ENCODE measurements at places on chromosomes 5 and 9.
A peak's percentile ranks its signal among the peaks of the same experiment; 100 is the strongest.

GRCh38 chr5:7261049-7261448 lies 134.9 kb upstream of the ADCY2 start:
- DNase-seq = peak; percentile 22

DNA sequence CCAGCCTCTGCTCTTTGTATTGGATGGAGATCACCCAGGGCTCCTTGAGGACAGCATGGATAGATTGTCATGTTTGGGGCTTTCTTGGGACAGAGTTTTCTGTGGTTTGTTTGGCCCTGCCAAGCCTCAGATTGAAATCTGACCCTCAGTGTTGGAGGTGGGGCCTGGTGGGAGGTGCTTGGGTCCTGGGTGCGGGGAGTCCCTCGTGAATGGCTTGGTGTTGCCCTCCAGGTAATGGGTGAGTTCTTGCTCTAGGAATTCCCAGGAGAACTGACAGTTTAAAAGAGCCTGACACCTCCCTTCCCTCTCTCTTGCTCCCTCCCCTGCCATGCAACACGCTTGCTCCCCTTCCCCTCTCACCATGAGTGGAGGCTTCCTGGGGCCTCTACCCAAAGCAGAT lies 48.6 kb upstream of the OLFM1 start:
- no peak for DNase-seq

DNA sequence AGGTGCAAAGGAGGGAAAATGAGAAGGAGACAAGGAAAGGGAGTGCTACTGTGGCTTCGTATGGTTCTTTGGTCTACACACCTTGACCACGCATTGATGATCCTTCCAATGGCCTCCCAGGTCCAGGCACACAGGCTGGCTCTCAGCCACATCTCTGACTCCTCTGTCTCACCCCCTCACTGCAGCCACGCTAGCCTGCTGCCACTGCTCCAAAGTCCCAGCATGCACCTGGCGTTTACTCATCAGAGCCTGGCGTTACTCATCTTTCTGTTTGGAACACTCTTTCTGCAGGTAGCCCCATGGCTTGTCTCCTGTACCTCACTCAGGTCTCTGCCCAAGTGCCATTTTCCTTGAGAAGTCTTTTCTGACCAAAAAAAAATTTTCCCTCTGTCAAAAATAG lies 195.5 kb downstream of the SNCAIP start:
- no peak for DNase-seq

DNA sequence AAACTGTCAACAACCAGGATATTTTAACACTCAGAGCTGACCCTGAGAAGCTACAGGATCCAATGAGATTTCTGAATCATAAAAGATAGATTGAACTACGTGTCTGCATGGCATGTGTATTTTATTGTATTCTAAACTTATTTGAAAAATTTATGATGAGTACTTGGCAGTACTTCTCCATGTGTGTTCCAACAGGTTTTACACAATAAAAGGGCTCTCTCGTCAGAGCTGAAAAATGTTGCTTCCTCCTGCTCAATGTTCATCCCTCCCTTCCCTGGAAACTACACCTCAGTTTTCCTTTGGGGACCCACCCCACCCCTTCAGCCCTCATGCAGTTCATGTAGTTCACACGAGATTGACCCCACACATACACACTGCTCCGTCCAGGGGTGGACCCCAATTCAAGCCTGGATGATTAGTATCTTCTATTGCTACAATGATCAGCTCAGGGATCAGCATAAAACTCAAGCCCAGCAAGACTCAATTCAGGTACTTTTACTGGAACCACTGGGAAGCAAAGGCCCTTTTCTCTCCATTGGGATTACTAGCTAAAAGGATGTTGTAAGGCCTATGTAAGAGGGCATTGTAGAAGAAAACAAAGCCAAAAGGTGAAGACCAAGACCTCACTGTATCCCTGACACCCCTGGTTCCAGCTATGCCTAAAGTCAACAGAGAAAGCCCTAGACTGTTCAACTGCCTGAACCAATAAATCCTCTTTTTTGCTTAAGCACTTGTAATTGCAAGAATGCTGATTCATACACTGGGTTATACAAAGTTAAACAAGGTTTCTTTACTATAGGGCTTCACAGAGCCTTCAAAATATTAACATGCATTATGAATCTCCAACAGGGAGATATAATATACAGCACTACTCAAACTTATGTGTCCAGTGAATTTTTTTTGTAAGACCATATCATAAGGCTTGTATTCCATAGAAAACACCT lies 112.6 kb downstream of the SAXO1 start:
- DNase-seq = no peak

DNA sequence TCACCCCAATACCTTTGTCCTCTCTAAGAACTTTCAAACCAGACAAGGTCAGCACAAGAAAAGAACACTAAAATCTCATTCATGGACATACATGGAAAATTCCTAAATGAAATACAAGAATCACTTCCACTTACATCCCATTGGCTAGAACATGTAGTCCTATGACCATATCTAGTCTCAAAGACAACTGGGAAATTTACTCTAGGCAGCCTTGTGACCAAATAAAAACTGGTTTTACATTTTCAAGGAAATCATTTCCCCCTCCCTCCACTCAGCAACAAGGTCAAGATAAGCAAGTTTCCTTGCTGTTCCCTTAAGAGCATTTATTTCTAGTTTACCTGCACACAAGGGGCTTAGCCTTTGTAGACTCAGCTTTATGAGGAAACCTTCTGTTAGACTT lies 20.3 kb upstream of the SERINC5 start:
- DNase-seq = no peak

GRCh38 chr5:144227363-144227999 lies 56.8 kb downstream of the KCTD16 start:
- DNase-seq = no peak

DNA sequence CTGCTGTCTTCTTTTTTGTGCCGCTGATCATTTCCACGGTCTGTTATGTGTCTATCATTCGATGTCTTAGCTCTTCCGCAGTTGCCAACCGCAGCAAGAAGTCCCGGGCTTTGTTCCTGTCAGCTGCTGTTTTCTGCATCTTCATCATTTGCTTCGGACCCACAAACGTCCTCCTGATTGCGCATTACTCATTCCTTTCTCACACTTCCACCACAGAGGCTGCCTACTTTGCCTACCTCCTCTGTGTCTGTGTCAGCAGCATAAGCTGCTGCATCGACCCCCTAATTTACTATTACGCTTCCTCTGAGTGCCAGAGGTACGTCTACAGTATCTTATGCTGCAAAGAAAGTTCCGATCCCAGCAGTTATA lies 17.1 kb downstream of the F2R start:
- no peak for DNase-seq

- DNase-seq = no peak
Measured at GRCh38 chr5:110053824-110054223, 364.1 kb downstream of the MAN2A1 start.

GRCh38 chr9:123712399-123712798 lies 217.5 kb downstream of the DENND1A start:
- no peak for DNase-seq

Data from HuH-7 (cell line).